ENCODE measurements at places on chromosomes 2 and 18.

DNA sequence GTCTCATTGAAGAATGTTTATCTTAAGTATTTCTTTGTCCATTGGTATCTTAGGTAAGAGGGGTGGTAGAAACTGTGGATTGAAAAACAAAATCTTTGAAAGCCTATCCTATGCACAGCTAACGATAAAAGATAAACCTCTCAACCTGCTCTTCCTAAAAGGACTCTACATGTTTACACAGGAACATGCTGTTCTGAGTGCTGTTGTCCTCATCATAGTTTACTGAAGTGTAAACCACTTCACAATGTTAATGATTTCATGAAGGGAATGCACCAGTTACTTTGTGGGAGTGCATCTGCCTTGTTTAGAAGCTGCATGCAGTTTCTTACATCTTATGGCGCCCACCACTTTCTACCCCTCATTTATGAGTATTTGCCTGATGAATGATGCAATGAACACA, 1.2 kb downstream of the ACMSD start:
- no peak for DNase-seq

GRCh38 chr18:26425148-26425531, 123.2 kb downstream of the KCTD1 start:
- DNase-seq: no peak

- peak; percentile 43 for DNase-seq
Measured at GRCh38 chr2:39119732-39120520, 925 bp downstream of the SOS1 start.

DNA sequence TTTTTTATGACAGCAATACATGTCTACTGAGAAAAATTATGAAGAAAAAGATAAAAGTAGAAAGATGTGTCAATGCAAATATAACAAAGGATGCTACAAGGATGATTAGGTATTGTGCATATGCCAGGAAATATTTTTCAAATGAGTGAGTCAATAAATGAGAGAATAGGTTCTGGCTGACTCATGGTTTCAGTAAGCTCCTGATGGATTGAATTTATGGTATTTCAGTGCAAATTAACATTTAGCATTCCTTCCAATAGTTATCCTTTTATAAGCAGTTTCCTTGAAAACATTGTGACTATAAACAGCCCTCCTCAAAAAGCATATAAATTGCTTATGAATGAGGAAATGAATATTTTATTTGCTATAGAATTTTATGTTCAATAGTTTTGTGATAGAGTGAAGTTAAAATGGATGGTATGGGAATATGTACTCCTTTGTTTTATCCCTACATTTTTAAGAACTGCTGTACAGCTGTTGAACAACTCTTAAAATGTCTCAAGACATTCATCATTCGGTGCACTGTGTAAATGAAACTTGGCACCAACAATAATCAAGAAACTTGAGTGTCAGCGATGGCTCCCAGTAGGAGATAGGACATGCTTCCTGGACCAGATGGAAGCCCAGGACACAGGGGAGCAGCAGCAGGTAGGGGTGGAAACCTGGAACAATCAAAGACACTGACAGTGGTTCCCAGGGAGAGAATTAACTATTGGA, 144.7 kb downstream of the PMAIP1 start:
- DNase-seq: no peak

GRCh38 chr18:6374340-6374739, 40.4 kb downstream of the L3MBTL4 start:
- no peak for DNase-seq

Measured in stimulated activated CD8-positive, alpha-beta memory T cell treated with anti-CD3 and anti-CD28 coated beads, Interleukin-2, amount 100 ng/mL, for 48 hours (primary cell).